NCI-H1105 treated with DMSO at 0.1 percent for 48 hours (cell line): ENCODE measurements at places on chromosomes 1 and 21.
A peak's percentile ranks its signal among the peaks of the same experiment; 100 is the strongest.

DNA sequence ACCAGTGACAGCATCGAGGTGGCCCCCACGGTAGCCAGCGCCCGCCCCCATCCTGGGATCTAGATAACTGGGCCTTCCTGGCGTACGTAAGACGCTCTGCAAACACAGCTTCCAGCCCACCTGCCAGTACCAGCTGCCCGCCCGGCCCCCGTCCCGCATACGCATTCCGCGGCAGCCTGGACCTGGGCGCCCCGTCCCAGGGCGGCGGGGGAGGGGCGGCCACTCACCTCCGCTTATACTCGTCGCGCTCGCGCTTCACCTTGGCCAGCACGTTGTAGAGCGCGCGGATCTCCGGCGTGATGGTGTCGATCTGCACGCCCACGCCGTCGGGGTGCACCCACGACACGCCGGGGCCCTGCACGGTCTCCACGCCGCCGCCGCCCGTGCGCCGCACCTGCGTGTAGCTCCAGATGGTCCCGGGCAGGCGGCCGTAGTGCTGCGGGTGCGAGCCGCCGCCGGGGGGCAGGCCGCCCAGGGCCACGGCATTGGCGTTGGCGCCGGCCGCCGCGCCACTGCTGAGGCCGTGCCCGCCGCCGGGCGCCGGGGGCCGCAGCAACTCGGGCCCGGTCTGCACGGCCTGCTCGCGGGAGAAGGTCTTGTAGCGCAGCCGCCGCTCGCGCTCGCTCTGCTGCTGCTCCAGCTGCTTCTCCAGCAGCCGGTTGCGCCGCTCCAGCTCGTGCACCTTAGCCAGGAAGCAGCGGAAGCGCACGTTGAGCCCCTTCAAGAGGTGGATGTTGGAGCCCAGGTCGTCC is 859 bp downstream of the IFFO2 start:
- DNase-seq: peak; percentile 50

GRCh38 chr1:210448297-210448892 is 119.7 kb downstream of the HHAT start:
- peak; percentile 84 for DNase-seq

GRCh38 chr1:225366552-225366951 is 61.3 kb downstream of the LBR start:
- DNase-seq: no peak

DNA sequence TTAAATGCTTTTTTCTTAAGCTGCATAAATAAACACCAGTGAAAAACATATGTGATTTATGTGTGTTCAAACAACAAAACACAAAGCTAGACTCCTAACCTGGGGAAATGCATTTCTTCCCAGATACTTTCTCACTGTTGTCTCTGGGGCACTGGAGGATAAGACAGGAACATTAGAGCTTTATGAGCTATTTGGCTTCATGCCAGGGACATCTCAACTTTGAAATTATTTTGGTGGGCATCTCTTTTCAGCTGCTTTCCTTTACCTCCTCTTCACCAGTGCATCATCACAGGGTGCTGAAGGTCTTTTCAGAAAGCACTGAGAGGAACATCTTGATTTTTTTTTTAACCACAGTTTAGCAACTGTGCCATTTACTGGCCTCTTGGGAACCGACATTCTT is 212.9 kb downstream of the DNM3 start:
- no peak for DNase-seq

DNA sequence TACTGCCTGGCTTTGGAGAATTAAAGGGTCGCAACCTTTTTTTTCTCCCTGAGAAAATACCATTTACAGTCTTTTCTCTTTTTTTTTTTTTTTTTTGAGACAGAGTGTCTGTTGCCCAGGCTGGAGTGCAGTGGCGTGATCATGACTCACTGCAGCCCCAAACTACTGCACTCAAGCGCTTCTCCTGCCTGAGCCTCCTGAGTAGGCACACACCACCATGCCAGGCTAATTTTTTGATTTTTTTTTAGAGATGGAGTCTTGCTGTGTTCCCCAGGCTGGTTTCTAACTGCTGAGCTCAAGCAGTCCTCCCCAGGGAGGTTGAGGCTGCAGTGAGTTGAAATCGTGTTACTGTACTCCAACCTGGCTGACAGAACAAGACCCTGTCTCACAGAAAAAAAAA is 24.6 kb downstream of the UBE4B start:
- no peak for DNase-seq

DNA sequence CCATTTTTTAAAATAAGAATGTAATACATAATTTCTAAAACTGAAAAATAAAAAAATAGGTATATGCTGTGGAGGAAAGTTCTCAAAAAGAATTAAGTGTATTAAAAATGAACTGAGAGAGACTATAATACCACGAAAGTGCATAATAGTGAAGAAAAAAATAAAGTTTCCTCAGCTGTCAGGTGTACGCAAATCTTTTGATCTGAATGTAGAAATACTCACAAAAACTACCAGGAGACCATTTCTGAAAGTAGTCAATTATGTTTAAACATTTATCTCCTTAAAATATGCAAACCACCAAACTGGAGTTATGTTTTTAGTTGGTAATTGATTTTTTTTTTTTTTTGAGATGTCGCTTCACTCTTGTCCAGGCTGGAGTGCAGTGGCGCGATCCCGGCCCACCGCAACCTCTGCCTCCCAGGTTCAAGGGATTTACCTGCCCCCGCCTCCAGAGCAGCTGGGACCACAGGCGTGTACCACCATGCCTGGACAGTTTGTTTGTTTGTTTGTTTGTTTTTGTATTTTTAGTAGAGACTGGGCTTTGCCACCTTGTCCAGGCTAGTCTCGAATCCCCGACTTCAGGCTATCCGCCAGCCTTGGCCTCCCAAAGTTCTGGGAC is 1169.2 kb upstream of the B3GALT2 start:
- DNase-seq: no peak

GRCh38 chr1:237041461-237041794 is 556 bp upstream of the RYR2 start:
- DNase-seq: no peak

DNA sequence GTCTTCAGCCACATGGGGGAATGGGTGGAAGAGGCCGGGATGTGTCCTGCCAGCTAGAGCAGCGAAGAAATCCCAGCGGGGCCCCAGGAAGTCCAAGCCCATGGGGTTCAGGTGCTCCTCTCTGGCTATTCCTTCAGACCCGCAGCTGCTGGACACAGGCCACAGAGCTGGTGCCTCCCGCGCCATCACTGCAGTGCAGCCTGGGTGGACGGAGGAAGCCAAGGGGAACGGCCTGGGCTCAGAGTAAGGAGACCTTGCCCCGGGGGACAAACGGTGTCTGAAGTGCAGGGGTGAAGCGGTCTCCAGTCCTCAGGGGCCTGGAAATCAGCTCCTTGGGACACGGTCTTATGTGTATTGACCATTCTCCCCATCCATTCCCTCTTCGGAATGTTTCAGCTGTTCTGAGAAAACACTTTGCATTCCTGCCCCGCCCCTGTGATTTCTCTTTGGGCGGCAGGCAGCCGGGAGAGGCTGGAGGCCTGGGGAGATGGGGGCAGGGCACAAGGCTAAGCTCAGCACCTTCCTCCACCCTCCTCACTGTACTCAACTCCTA is 18.4 kb downstream of the MTHFR start:
- DNase-seq: no peak

GRCh38 chr1:41361495-41362356 is 492 bp downstream of the FOXO6 start:
- no peak for DNase-seq

DNA sequence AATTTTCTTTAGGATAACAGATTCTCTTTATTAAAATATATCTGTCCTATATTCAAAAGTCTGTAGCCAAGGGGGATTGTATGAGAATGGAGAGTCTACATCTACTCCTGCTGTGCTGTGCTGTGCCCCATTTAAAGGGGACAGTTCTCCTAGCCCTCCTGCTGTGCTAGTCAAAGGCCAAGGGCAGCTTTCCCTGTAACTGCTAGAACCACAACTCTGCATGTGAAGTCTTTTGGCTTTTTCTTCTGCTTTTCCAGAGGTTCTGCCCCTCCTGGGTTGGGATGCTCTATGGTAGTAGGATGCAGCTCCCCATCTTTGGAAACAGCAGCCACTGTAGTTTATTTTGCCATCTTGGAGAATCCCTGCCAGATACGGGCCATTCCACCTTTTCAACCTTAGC is 197.5 kb upstream of the JUN start:
- no peak for DNase-seq

- DNase-seq: no peak
These were observed 2.8 kb upstream of the C1orf162 start for GRCh38 chr1:111471012-111471411.
